Fibroblast of the conjunctiva (primary cell): ENCODE measurements at places on chromosomes 5 and 9.
A peak's percentile ranks its signal among the peaks of the same experiment; 100 is the strongest.

- DNase-seq: peak; percentile 53
Observed at GRCh38 chr9:85258823-85259370, 482.9 kb downstream of the AGTPBP1 start.

DNA sequence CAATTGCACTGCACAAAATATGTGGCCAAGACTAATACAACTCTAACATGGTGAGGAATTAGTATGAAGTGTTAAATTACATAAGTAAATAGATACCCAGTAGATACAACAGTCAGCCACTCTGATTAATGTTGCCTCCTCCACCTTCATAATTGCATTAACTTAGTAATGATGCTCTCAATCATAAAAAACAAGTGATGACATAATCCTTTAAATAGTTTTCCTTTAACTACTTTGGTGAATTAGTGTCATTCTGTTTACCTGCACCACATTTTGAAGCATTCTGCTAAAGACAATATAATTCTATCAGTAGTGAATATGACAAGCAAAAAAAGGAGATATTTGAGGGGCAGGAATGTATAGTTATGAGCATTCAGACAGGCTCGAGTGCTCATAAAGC, 265.9 kb upstream of the SLC24A2 start:
- no peak for DNase-seq

- DNase-seq: no peak
Observed at GRCh38 chr9:5718296-5719032, 89.6 kb downstream of the RIC1 start.

GRCh38 chr5:170147051-170147752, 41.5 kb downstream of the FOXI1 start:
- DNase-seq: no peak

- DNase-seq: no peak
Observed at GRCh38 chr5:80435476-80435875, 27.6 kb downstream of the ZFYVE16 start.

- DNase-seq: no peak
Observed at GRCh38 chr5:123186771-123187170, 97.7 kb downstream of the PRDM6 start.

DNA sequence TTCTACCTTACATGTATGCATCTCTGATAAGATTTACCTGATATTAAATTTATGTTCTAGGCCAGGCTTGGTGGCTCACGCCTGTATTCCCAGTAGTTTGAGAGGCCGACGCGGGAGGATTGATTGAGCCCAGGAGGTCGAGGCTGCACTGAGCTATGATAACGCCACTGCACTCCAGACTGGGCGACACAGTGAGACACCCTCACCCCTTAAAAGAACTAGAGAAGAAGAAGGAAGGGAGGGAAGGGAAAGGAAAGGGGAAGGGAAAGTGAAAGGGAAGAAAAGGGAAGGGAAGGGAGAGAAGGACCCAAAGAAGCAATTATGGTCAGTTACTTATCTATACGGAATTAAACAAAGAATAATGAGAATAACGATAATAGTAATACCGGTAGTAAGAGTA, 1.2 kb upstream of the RFK start:
- no peak for DNase-seq

DNA sequence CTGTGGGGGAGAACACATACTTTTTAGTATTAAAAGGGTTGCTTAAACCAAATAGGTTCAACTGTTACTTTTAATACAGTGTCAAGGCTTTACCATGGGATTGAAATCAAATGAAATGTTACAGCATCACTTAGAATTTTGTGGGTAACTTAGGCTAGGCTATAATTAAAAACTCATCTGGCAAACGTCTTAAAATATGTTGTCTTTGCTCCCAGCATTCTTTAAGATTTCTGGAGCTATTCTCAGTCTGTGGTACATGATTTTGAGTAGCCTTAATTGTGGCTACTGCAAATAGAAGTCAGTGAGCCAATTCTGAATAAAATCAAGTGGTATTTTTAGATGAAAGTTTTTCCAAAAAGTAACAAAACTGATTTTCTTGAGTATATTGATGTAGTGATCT, 30.7 kb downstream of the UHRF2 start:
- DNase-seq: no peak

GRCh38 chr9:29339387-29339786, 1766.1 kb upstream of the C9orf72 start:
- DNase-seq: no peak

DNA sequence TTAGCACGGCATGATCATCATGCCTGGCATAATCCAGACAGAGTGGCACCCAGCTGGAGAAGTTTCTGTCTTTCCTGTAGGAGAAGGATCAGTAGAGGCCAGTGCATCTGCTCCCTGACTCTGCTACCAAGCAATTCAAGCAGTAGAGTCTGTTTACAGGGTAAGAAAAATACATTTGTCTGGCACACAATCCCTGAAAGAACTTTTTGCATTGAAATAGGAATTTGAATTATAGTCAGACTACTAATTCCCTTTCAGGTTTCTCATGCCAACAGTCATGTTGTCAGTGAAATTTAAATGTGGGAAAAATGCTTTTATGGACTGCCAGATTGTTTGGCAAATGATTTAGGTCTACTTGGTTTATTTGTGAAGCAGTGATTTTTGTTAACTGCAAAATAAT, 125.6 kb downstream of the RAB3C start:
- no peak for DNase-seq

GRCh38 chr9:96379461-96379860, 4.0 kb downstream of the SLC35D2 start:
- DNase-seq: no peak

DNA sequence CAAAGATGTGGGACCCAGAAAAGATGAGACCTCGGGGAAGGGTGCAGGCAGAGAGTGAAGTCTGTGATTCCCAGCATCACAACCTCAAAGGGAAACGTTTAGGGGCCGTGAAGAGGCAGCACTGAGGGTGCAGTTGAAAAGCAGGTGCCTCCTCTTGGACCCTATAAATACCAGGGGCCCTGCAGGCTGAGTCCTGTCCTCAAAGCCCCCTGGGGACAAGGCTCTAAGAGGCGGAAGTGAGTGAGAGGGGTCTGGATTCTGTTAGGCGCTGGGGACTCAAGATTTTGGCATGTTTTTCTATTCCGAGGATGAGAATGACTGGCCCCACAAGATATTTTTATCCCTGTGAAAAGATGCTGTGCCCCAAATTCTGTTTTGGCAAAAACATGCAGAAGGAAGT, 107.8 kb downstream of the THBS4 start:
- DNase-seq: no peak
